ENCODE measurements at places on chromosomes 12 and 14.

GRCh38 chr12:102800565-102800964, 116.5 kb downstream of the PAH start:
- DNase-seq = no peak

DNA sequence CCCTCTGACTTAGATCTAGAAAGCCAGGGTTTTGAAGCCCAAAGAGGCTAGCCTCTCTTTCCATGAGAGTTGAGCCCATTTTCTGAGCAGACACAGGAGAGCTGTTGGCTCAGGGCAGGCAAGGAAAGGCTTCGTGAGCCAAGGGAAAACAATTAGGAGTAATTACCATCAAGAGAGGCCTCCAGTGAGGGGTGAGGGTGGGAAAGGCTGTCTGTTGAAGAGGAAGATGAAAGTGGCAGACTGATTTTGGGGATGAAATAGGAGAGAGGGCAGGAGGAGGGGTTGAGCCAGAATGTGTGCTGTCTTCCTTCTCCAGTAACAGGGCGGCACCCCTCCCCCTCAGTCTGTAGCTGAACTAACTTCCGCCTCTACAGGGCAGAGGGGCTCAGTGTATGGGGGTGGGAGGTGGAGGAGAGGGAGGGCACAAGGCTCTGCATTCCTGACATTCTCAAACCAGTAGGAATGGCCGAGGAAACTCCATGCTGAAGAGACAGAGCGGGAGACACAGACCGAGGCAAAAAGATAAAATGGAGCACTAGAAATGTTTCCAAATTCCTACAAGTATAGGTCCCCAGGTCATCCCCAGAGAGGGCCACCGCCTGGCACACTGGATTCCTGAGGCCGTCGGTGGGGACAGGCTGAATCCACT, 33.1 kb upstream of the COL2A1 start:
- DNase-seq = no peak

DNA sequence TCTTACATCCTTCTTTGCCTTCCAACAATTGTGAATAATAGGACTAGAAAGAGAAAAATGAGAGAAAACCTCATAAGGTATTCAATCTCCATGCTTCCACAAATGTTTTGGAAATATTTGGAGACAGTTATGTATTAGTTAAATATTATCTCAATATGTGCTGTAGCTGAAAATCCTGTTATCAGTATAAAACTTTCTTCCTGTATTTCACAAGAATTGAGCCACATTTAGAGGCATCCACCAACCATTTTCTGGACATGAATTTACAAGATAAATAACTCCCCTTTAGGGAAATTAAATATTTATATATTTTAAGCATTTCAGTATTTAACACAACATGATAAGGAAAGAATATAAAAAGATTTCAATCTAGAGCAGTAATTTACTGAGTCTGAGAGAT, 200.3 kb downstream of the GPHN start:
- no peak for DNase-seq

DNA sequence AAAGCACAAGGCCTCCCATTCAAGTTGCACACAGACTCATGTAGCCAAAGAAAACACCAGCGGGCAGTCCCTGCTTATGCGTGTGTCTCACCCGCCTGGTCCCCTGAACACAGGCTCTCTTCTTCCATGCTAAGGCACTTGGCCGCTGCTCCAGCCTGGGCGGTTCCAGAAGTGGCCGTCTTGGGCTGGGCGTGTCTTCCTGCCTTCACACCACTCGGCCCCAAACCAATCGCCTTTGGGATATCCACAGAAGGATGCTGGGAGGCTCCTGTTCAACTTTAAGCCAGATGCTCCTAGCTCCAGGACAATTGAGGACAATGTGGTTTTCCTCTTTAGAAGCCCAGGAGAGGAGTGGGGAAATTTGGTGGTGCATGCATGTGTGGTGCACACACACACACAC, 2.2 kb downstream of the SCARB1 start:
- no peak for DNase-seq

GRCh38 chr14:30223966-30224365, 296.3 kb upstream of the PRKD1 start:
- DNase-seq = no peak

DNA sequence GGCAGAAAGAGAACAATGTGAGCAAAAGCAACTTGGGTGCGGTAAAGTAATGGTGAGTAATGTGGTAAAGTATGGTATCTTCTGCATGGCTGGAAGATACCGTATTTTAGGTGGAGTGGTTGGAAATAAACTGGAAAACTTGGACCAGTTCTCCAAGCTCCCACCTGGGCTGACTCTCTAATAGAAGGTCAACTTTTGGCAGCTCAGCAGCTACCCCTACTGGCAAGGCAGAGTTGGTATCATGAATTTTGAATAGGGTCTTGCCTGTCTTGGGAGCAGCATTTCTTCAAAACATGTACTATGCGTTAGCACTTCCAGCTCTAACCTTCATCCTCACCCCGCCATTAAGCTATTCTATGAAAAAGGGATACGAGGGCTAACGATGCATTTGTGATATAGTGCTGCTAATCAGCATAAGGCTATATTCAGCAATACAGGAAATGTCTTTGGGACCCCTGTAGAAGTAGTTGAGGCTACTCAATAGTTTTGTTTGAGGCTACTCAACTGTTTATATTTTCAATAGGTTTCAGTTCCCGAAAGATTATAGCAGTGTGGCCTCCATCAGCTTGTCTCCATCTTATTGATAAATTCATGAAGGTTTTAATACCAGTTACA, 276.3 kb upstream of the FAR2 start:
- no peak for DNase-seq

- DNase-seq = no peak
Measured at GRCh38 chr14:23093991-23094665, 808 bp downstream of the ACIN1 start.

GRCh38 chr14:63933110-63933509, 80.3 kb downstream of the SYNE2 start:
- DNase-seq = no peak

GRCh38 chr12:12881151-12881909, 10.0 kb upstream of the GPRC5A start:
- no peak for DNase-seq

GRCh38 chr14:72024043-72024407, 91.8 kb downstream of the RGS6 start:
- no peak for DNase-seq

DNA sequence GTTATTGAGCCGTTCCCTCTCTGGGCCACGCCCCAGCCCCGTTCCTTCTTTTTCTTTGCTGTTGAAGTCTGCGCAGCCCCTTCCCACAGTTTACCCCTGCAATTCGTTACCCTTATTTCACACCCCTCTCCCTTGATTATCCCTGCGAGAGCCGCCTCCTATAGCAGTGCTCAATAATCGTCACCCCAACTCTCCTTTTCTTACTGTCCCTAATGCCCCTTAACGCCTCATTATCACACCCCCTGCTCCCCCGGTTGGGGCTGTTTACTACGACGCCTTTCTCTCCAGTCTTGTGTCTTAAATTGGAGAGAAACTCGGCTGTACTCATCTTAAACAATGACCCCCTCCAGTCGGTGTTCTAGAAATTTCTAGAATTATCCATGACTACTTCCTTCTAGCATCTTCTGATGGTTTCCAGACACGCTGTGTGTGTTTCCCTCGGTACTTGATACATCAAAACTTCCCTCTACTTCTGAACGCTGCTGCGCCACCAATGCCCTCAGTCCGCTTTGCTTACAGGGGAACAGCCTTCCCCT, 713 bp upstream of the FBXL14 start:
- DNase-seq = no peak

GRCh38 chr14:32648434-32648833, 290.2 kb upstream of the NPAS3 start:
- DNase-seq = no peak

DNA sequence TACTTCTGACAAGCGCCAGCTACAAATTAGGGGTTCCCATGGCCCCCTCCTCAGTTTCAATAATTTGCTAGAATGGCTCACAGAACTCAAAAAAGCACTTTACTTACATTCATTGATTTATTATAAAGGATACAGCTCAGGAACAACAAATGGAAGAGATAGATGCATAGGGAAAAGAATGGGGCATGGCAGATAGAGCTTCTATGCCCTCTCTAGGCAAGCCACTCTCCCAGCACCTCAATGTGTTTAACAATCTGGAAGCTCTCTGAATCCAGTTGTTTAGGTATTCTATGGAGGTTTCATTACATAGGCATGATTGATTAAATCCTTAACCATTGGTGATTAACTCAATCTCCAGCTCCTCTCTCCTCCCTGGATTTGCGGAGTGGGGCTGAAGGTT, 184.5 kb upstream of the DAAM1 start:
- no peak for DNase-seq

DNA sequence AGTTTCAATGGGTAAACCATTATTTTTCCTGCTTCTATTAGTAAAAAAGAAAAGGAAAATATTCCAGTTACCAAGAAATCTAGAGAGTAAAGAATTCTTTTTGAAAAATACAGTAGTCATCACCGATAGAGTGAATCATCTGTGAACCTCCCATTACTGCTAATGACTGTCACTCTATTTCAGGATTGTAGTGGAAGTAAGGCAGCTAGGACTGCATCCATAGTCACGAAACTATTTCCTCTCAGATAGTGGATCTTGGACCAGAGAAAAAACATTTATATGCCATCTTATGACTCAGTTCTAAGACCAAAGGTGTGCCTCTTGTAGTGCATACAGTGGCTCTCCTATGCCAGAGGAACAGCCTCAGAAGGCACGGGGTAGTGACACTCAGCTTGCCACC, 173.9 kb upstream of the PLEKHA5 start:
- DNase-seq = no peak

DNA sequence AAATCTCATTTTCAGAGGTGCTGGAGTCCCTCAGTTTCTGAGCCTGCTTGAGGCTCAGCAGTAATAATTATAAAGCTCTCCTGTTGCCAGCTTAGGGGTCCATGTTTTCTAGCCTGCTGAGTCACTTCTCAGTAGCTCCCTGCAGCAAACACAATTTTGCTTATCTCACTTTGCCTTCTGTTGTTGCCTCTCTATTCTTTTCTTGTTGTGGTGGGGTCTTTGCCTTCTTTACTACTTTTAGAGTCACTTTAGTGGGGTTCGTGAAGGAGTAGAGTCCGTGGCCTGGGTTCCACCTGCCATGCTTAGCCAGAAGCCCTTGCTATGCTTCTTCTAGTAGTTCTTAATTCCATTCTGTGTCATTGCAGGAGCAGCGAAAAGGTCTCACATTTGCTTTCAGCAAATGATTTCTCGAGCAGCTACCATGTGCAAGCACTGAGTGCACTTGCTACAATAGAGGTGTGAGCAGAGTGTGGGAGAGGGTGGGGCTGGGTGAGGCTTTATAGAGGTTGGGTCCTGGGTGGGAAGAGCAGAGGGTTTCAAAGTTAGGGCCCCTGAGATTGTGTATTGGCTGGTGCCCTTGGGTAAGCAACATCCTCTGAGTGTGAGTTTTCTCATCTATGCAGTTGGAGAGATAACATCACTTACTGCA, 114.3 kb downstream of the ADCK1 start:
- DNase-seq = no peak

GRCh38 chr12:18479256-18479655, 217.9 kb downstream of the PIK3C2G start:
- DNase-seq = no peak

GRCh38 chr12:57213763-57214397, 2.7 kb upstream of the NXPH4 start:
- DNase-seq = no peak

DNA sequence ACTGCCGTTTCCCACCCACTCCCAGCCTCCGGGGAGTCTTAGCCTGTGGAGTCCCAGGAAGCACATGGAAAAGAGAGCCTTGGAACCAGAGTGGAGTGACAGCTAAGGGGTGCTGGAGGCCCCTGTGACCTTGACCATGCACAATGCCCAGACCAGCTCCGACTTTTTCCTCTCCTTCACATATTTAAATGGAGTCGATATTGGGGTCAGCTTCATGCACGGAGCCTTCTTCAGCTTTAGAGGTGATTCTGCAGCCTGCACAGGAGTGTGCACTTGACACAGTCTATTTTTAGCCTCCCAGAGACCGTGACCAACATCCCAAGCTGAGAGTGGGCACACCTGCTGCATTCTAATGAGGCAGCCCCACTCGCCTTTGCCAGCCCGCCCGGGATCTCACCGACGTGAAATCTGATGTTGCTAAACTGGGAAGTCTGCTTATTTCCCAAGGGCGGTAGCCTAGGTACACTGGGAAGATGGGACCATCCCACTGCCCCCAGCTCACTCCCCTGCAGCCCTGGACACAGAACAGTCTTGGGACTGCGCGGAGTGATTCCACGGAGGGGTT, 47.5 kb downstream of the PRMT8 start:
- no peak for DNase-seq

DNA sequence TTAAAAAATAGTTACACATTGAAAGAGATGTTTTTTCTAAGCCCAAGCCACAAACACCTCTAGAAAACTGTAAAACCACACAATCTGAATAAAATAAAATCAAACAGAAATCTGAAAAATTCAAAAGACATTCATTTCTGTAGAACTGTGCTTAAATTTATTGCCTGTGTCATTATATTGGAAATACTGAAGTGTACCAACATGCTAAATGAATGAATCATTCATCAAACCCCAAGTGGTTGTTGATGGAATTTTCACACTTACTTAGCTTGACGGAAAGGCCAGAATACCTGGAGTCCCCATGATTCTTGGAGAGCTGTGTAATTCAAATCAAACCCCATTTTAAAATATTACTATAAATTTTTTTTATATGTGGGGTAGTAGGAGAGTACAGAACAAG, 2.7 kb downstream of the KITLG start:
- DNase-seq = no peak

DNA sequence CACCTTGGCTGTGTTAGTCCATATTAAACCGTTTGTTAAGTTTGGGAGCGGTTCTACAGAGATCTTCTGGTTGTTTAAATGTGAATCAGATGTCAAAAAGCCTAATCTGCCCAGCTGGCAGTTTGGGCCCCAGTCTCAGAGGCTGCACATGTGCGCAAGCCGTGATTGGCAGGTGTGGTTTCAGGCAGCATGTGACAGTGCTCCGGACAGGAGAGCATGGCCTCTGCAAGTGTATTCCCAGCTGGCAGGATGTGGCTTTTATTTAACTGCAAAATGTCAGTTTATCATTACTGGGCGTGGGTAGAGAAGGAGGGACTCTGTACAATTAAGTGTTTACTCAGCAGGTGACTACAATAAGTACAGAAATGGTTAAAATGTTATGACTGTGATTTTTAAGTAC, 77.5 kb downstream of the PELI2 start:
- no peak for DNase-seq

- no peak for DNase-seq
Measured at GRCh38 chr12:17148706-17149105, 542.7 kb upstream of the LMO3 start.

DNA sequence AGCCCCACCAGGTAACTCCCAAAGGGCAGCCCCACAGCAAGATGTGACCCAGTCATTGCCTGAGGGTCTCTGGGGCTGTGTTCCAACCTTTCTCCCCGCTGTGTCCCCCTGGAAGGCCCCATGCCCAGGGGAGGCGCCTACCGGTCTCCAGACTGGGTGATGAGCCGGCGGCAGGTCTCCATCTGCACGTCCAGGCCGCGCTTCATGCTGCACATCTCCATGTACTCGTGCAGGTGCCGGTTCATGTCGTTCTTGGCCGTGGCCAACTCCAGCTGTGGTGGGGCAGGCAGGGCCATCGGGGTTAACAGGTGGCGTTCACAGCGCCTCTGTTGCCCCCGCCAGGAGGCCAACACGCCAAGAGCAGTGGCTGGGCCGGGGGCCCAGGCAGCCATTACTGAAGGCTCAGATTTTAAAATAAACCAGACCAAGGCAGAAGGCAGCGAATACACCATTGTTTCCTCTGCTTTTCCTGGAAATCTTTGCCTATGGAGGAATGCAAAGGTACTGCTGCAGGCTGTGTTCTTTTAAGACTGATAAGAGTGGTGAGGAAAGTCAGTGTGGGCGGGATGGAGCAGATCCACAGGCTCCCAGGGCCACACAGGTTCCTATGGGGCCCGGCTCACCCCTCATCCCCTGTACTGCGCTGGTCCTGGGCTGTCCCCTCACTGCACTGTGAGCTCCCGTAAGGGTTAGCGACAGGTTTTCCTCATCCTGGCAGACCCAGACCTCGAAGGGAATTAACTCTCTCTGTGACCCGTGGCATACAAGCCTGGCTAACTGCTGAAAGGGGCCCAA, 7.3 kb downstream of the GAPDH start:
- no peak for DNase-seq
